MCF 10A (cell line): ENCODE measurements at places on chromosomes 6 and 20. TPM values are rescaled to one million over a fixed set of nuclear protein-coding genes. Genes with fewer than 3 reads are reported as not detected.
A peak's percentile ranks its signal among the peaks of the same experiment; 100 is the strongest.

The GHRH gene
- total RNA-seq = not detected in 2 replicates

DNA sequence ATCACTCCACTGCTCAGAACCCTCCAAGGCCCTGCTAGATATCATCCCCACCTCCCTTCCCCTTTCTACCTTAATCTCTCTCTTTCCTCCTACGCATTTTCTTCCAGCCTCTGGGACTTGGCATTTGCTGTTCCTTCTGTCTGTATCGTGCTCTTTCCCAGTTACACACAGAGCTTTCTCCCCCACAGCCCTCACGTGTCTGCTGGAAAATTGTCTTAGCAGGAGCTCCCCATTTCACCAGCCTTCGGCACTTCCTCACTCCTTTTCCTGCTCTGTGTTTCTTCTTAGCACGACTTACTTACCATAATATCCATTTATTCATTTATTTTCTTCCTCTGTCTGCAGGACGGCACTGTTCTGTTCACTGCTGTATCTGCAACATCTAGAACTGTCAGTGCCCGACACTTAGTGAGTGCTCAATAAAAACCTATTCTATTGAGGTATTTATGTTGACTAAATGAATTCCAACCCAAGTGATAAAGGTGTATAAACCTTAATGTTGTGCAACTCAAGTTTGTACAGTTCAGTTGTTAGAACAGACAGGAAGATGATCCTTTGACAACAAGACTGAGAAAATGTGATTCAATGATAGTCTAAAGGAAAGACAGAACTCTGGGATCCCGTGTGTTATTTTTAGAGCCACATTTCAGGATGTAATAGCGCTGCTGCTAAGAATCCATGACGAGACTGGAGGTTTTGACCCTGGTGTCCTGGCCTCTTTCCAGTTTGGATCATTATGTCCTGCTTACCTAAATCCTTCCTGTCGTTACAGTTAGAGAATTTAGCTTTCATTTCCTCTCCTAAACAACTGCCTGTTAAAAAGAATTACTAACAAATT lies 170.1 kb upstream of the LAMP5 start:
- DNase-seq = peak; percentile 66

DNA sequence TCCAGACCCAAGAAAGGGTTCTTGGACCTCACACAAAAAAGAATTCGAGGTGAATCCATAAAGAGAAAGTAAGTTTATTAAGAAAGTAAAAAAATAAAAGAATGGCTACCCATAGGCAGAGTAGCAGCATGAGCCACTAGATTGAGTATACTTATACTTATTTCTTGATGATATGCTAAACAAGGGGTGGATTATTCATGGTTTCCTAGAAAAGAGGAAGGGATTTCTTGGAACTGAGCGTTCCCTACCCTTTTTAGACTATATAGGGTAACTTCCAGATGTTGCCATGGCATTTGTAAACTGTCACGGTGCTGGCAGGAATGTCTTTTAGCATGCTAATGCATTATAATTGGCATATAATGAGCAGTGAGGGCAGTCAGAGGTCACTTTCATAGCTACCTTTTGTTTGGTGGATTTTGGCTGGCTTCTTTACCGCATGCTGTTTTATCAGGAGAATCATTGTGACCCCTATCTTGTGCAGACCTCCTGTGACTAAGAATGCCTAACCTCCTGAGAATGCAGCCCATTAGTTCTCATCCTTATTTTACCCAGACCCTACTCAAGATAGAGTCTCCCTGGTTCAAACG lies 44.3 kb downstream of the TENT5A start:
- DNase-seq = no peak

The PRSS35 gene
- total RNA-seq = not detected in 2 replicates

GRCh38 chr6:170317718-170318117 lies 11.2 kb downstream of the FAM120B start:
- no peak for DNase-seq

The THBS2 gene
- 0.05 TPM in 1 of 2 replicates, not detected in the other for total RNA-seq

- DNase-seq = no peak
Observed at GRCh38 chr6:140107216-140107615, 732.8 kb upstream of the CITED2 start.

DNA sequence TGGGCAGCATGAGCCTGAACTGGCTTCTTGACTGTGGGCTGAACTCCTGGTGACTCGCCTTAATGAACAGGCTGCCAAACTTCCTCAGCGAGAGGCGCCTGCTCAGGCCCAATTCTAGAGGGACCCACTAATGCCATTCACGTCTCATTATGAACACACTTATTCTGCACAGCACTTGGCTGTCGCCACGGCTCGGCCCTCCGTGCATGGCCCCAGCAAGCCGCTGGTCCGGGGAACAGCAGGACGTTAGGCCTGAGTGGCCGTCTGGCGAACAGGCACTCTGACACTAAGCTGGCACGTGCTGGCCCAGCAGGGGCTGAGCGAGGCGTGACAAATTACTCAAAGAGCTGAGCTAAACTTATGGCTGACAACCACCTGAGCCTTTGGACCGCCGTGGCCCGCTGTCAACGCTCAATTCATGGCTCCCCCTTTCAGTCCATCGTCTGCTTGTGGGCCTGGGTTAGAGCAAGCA lies 45.9 kb downstream of the INSM1 start:
- DNase-seq = no peak

DNA sequence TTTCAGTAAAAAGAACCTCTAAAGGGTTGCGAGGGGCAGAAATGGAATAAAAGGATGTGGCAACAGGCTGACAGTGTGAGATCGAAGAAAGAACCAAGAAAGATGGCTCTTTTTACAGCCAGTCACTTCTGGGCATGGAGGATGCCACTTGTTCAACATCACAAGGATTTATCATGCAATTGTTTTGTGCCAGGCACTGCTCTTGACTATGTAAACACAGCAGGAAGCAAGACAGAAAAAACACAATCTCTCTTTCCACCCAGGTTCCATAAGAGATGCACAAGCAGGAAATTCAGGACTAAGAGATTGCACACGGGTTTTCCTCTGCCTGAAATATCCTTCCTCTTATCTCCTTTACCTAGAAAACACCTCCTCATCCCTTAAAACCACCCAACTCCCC lies 38.0 kb downstream of the FOXA2 start:
- DNase-seq = no peak

The CYB5R4 gene
- 18.9 and 22.2 TPM in 2 replicates for total RNA-seq

The BNIP5 gene
- not detected in 2 replicates for total RNA-seq
